Cortex of kidney (tissue), 1 donor: ENCODE measurements at places on chromosomes 1 and 21.

GRCh38 chr1:116737855-116738321 lies 16.3 kb upstream of the CD2 start:
- no peak for DNase-seq

- DNase-seq = no peak
Observed at GRCh38 chr21:41031701-41032220, 136.2 kb upstream of the BACE2 start.

GRCh38 chr1:189939967-189940366 lies 537.7 kb downstream of the BRINP3 start:
- no peak for DNase-seq

DNA sequence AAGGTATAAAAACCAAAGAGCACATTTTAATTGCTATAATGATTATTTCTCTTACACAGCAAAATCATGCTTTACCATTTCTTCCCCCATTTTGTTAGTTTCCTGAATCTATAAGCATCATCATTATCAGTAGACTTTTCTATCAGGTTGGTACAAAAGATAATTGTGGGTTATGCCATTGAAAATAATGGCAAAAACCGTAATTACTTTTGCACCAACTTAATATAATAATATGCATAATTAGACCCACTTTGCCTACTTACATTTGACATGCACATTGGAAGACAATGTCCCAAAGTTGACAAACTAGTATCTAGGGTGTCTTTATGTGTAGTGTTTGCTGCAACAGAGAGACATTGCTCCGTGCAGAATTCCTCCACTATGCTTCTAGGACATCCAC lies 594.2 kb downstream of the LMO4 start:
- DNase-seq = no peak

- no peak for DNase-seq
Observed at GRCh38 chr1:205800427-205800826, 12.6 kb downstream of the SLC41A1 start.

- no peak for DNase-seq
Observed at GRCh38 chr1:200378096-200378495, 31.7 kb downstream of the ZNF281 start.

DNA sequence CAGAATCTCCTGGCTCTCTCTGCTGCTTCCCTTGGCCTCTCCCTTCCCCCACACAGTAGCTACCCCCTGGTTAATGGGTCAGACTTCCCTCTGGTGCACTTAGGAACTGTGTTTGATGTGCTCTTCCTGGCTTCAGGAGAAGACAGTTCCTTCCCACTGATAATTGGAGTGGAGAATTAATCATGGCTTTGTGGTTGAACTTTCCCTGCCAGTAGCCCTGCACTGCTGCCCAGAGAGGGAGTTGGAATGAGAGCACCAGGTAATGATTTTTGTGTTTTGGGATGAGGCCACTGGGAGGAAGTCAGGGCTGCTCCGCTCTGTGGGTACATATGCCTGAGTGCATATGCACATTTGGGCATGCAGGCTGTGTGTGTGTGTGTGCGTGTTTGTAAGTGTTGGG lies 39.7 kb upstream of the PADI2 start:
- no peak for DNase-seq

GRCh38 chr21:34835526-34835925 lies 166.7 kb downstream of the CLIC6 start:
- no peak for DNase-seq

DNA sequence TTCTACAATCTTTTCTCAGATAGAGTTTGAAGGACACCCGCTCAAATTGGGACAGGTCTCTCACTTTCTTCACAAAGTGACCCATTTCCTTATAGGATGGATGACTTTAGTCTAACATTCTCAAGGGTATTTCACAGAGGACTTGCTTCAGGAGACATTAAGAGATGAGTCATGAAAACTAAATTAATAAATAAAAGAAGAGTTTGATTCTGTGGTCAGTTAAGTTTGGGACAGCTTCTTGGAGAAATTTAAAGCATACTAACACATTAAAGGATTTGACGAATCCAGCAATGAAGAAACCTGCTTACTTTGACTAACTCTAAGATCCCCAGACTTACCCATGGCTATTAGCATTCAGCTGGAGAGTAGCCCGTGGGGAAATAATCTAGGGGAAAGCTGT lies 95.6 kb upstream of the RAB3GAP2 start:
- DNase-seq = no peak

DNA sequence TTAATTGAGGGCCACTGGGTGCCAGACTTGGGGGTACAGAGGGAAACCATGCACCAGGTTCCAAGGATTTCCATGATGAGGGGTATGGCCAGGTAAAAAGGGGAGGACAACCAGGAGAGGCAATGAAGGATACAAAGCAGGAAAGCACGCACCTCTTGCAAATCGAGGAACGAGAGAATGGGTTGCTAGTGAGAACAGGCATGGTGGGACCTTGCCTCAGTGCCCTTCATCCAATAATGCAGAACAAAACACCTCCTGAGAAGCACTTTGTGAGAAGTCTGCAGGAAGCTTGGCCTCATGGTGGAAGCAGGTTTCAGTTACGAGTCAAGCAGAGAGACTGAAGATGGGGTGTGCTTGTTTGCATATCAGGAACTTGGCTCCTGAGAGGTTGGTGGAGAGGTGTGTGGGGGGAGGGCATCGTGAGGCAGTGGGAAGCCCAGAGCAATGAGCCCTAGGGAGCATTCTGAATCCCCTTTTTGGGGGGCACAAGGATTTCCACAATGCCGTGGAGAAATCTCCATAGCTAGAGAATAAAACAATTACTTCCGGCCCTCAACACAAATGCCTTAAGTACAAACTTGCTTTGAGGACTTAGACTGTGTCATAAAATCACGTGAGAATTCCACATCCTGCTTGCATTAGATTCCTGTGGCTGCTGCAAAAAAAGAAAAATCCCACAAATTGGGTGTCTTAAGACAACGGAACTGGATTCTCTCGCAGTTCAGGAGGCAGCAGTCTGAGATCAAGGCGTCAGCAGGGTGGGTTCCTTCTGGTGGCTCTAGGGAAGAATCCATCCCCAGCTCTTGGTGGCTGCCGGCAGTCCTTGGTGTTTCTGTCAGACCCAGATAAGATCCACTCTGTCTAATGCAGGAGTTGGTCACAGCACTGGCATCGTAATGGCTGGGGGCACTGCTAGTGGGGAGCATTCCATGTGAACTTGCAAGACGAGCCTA lies 54.9 kb upstream of the BACE2 start:
- DNase-seq = no peak

- no peak for DNase-seq
Observed at GRCh38 chr1:207519505-207520399, 23.8 kb downstream of the CR1 start.

- no peak for DNase-seq
Observed at GRCh38 chr1:82520611-82521010, 719.9 kb downstream of the ADGRL2 start.

DNA sequence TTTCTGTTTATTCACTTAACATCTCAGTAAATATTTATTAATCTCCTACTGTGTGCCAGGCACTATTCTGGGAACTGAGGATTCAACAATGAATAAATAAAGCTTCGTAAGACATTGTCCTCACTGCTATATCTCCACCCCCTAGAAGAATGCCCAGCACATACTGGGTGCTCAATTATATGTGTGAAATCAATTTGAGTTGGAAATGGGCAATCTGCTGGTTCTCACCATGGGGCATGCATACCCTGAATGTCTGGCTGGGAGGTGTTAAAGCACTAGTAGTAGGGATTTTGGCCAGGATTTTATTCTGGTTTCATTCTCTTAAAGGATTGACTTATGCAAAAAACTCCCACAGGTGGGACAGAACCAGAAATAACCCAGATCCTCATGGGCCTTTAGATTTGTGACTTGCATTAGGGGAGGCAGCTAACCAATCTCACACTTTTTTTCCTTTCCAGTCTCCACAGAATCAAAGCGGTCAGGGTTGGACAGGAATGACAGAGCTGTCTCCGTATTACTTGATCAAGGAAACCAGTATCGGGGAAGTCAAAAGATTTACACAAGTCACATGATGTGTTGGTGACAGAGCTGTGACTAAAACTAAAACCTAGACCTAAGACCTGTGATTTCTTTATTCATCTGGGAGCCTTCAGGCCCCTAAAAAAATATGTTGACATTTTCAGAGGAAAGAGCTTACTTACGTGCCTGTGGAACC lies 12.8 kb downstream of the GFI1 start:
- no peak for DNase-seq

GRCh38 chr1:25182629-25183028 lies 49.7 kb downstream of the SYF2 start:
- no peak for DNase-seq

GRCh38 chr1:228243093-228243492 lies 35.2 kb downstream of the OBSCN start:
- no peak for DNase-seq
